Stimulated activated CD4-positive, alpha-beta T cell treated with anti-CD3 and anti-CD28 coated beads, TNF-alpha, amount 100 ng/mL, for 1 hour (primary cell): ENCODE measurements at places on chromosomes 5 and 9.

GRCh38 chr5:178626484-178627258 lies at the start of gene CLK4:
TSS of gene CLK4 (minus strand) at chr5:178627050. CDS start at chr5:178623416, 3,634 bp downstream.
- peak; percentile 89 for DNase-seq

- DNase-seq: no peak
Observed at GRCh38 chr5:337563-338130, 16.1 kb downstream of the AHRR start.

DNA sequence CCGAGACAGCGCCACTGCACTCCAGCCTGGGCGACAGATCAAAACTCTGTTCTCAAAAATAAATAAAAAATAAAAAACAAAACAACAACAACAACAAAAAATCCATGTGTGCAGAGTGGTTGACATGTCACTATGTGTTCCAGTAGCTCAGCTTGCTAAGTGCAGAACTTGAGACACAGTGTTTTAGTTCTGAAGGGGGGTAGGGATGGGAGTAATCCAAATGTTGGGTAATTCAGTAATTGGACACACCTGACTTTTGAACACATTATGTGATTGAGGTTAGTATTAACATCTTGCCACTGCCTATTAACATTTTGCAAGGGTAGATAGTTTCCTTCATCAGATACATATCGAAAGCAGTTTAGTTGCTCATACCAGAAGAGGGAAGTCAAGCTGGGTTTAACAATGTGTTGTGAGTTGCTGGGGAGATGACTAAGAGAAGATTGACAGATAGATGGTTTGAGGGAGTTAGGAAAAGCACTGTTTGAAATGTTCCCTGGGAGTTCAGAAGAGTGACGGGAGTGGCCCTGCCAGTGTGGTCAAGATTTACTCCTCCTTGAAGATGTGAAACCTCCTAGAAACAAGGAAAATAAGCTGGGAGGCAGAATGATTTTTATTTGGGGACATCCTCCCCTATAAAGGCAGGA lies 928 bp downstream of the HACD4 start:
- no peak for DNase-seq

GRCh38 chr5:149005077-149005892 lies 57.6 kb downstream of the SH3TC2 start:
- DNase-seq: no peak

- no peak for DNase-seq
Observed at GRCh38 chr9:16679327-16679821, 191.1 kb downstream of the BNC2 start.

- no peak for DNase-seq
Observed at GRCh38 chr9:92655896-92656536, 13.9 kb downstream of the IPPK start.

GRCh38 chr9:112503170-112503569 lies 16.5 kb downstream of the KIAA1958 start:
- no peak for DNase-seq

GRCh38 chr5:76402251-76402885 lies 717 bp upstream of the IQGAP2 start:
- peak; percentile 40 for DNase-seq

DNA sequence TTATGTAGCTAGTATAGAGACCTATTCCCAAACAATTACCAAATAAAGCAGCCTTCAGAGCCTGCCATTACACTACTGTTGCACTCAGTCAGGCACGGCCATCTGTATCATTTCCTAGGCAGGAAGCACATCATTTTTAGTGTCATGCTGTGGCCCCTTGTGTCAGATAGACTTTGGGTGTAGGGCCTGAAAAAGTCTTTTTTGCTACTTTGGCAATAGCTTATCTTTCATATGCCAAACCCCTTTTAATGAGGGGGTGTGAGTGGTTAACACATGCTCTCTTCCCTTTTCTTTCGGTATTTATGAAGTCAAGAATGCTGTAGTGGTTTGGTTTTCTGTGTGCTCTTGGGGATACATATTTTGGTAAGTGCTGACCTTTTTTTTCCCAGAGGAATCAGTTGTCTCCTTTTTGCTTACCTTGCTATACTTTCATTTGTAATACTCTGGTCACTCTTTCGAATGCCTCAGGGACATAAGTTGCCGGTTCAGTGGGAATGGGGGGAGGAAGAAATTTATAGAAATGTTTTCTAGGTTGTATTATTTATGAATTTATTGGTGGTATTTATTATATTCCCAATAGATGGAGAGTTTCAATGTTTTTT lies 209.8 kb downstream of the CSNK1G3 start:
- no peak for DNase-seq
